ENCODE measurements at places on chromosomes 6 and 20.

- DNase-seq = no peak
Measured at GRCh38 chr6:3724451-3725144, 26.9 kb downstream of the PXDC1 start.

GRCh38 chr20:40442181-40442963, 246.7 kb downstream of the MAFB start:
- DNase-seq = no peak

GRCh38 chr6:33567836-33568235, 12.2 kb downstream of the BAK1 start:
- no peak for DNase-seq

GRCh38 chr6:43922426-43923375, 152.7 kb downstream of the VEGFA start:
- no peak for DNase-seq

GRCh38 chr20:17438436-17439039, 92.6 kb downstream of the BFSP1 start:
- no peak for DNase-seq

- DNase-seq = no peak
Measured at GRCh38 chr6:20142866-20143265, 69.4 kb downstream of the MBOAT1 start.

GRCh38 chr20:39631557-39631956, 669.4 kb downstream of the DHX35 start:
- no peak for DNase-seq

- DNase-seq = no peak
Measured at GRCh38 chr6:42704251-42704936, 18.0 kb downstream of the PRPH2 start.

DNA sequence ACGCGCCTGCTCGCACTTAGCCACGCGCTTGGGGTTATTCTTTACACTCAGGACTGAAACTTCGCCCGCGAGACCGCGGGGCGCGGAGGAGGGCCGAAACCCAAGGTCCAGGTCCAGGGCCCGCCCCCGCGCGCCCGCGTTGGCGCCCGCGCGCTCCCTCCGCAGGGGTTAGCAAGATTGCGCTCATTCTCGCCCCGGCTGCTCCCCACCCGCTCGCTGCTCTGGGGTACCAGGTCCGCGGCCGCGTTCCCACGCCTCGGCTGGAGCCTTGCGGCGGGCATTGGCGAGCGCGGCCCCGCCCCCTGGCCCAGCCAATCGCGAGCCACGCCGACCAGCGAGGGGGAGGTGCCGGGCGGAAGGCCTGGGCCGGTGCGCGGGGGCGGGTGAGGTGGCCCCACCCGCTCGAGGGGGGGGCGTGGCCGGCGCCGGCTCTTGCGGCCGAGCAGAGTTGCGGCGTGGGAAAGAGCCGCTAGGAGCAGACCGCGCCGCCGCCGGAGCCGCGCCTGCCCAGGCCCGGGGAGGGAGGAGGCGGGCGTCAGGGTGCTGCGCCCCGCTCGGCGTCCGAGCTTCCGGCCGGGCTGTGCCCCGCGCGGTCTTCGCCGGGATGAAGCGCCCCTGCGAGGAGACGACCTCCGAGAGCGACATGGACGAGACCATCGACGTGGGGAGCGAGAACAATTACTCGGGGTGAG, at the start of gene HEY2:
Gene HEY2, plus strand, starts transcription at position 460 of the 692 bp plus-strand sequence. Its CDS starts 145 bp downstream, at position 605.
- peak; percentile 56 for DNase-seq

DNA sequence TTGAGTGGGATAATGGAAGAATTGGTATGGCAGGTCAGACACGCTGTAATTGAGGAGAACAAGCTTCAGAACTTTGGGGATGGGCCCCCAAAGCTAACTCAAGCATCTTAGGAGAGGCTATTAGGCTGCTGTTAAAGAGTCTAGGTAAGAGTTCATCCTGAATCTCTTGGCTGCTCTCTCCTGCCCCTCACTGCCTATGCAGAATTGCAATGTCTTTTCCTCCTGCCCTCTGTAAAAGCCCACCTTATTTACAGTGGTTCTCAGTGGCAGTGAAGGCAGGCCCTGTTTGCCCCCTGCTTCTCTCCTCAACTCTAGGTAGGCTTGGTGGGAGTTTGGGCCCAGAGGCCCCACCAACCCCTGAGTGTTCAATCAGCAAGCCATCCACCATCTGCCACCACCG, 55.0 kb downstream of the LYRM2 start:
- no peak for DNase-seq

DNA sequence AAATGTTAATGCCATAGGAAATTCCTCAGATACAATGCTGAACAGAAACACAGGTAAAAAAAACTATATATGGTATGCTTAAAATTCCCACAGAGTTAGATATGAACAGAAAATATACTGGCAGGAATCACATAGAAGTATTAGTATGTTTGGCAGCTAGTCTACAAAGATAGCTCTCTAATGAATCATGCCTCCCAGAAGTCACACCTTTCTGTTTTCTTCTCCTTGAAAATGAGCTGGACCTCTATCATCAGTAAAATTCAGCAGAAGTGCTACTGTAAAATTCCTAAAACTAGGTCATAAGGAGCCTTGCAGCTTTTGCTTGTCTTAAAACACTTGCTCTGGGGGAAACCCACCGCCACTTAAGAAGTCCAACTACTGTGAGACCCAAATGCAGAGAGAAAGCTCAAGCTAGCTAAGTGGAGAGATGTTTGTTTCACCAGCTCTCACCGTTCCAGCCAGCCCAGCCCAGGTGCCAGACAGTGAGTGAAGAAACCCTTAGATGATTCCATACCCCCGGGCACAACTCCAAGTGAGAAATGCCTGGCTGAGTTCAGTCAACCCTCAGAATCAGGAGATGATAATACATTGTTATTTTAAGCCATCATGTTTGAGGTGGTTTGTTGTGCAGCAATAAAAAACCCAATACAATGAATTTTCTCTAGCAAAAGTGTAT, 43.0 kb downstream of the TSPYL4 start:
- DNase-seq = no peak

DNA sequence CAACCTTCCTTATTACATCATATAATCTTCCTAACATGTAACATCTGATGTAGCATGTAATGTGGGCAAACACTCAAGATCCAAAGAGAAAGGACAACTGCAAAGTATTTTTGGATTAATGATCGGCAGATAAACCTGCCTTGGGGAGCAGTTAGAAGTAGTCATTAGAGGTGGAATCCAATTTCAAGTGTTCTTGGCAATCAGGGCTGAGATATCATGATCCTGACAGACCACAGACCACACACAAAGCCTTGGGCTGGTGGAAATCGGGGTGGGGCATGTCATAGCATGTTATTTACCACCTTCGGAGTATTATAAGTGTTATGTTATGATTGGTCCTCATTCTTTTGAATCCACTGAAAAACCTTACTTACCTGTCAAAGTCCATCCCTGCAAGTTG, 16.3 kb downstream of the NCOA5 start:
- DNase-seq = no peak

DNA sequence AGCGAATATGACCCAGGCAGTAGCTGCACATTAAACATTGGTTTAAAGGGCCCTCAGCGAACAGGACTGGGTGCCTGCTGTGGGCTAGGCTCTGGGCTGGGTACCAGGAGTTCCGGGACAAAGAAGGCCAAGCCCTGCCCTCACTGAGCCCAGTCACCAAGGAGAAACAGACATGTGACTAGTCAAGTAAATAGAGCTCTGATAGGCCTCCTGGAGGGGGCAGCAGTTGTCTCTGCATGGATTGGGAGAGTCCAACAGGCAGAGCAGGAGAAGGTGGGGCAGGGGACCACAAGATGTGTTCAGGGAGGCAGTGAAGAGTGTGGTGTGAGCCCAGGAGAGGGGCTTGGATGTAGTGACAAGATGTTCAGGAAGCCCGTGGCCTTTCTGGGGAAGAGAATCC, 3.1 kb downstream of the HM13 start:
- DNase-seq = no peak

- DNase-seq = no peak
Measured at GRCh38 chr6:13302291-13302690, 26.0 kb downstream of the TBC1D7 start.

DNA sequence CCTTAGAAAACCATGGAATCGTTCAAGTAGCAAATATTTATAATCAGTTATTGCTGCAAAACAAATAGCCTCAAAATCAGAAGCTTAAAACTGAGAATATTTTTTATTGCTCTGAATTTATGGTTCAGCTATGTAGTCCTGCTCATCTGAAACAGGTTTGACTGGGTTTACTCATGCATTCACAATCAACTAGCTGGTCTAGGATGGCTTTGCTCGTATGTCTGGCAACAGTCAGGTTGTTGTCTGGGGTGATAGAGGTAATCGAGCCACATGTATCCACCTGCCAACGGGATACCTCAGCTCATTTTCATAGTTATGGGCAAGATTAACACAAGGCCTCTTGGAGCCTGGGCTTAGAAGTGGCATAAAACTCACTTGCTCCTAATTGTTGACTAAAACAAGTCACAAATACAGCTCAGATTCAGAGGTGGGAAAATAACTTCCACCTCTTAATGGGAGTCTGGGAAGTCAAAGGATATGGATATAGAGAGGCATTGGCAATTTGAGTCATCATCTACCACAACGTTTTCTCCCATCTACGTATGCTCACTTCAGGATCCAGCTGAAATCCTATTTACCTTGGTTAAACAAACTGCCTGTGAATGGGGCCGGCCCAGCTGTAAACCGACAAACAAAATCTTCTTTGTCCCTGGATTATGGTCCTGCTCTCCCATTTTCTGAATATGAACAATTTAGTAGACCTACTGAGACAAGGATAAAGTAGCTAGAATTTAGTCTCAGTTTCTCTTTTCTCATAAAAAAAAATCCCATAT, 54.5 kb upstream of the TENT5A start:
- DNase-seq = no peak
